NAMALWA (cell line): ENCODE measurements at places on chromosomes 11 and 22.
A peak's percentile ranks its signal among the peaks of the same experiment; 100 is the strongest.

DNA sequence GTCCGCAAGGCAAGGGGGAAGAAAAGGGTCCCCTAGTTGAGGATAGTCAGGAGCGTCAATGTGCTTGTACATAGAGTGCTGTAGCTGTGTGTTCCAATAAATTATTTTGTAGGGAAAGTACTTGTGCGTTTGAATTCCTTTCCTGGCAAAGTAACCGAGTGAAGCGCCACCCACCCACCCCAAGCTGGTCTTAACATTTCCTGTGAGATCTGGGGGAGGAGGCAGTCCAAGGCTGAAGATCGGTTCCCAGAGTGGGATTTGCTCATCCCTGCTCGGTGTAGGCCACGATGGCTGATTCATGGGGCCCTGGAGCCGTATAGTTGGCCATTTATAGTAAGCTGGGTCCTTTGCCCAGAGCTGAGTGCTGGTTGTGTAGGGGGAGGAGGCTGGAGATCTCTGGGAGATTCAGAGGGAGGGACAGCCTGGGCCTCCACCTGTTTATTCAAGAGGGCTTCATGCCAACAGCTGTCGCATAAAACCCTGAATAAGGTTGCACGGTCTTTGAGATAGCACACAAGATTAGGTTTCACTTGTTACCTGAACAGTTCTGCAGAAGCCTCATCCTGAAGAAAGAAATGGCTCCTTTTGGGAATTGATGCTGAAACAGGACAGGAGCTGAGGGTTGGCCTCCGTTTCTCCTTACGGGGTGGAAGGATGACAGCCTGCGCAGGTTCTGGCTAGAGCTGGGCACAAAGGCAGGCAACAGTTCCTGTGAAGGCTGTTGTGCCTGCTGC, 2.4 kb downstream of the ATF4 start:
- peak; percentile 73 for DNase-seq

DNA sequence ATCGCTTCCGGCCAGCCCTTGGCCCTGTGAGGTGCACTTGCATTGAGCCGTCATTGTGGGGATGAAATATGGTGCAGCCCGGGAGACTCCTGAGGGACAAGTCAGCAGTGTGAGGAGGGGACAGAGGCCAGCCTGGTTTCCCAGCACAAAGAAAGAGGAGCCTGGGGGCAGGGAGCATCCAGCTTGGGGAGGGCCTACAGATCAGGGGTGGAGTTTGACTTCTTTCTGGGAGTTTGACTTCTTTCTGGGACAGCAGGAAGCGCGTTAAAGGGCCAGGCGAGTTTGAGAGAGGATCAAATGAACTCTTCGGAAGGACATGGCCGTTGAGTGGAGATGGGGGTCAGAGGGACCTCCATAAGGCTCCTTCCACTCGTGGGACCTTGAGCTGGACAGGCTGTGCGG, 91.9 kb downstream of the LRRC32 start:
- DNase-seq: no peak

DNA sequence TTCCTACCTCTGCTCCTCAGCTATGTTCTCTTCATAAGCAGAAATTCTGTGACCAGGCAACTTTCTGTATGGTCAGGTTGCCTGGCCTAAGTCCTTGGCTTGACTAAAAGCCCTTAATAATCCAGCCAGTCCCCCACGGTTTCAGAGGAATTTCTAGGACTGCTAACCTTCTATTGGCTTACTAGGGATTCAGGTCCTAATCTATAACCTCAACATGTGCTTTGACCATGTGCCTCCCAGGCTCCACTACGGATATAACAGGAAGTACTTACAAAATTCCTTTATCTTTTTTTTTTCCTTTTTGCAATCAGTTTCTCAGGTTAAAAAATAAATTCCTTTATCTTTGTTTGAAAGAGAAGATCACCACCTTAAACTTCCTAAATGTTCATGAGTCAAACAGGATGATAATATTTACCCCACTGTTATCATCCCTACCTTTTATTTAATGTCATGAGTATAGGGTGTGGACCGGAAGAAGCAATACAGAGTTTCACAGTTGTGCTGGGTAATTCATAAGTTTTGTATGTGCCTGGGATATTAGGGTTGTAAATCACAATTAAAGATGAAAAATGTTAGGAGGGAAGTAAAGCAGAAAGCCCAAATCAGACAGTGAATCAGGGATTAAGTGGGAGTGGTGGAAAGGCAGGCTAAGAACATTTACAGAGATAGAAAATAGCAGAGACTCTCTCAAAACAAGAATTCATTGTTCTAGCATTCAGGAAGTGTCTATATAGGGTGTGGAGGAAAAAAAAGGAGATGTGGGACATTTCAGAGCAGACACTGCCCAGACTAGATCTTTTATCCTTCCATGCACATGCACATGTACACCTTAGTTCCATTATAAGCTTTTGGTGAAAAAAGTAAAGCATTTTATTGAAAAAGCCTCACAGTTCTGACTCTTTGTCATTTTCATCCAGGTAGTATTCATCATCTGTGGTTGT, 10.7 kb upstream of the POGLUT3 start:
- DNase-seq: no peak

- no peak for DNase-seq
These were observed 41.6 kb upstream of the UCP3 start for GRCh38 chr11:74050465-74050864.

DNA sequence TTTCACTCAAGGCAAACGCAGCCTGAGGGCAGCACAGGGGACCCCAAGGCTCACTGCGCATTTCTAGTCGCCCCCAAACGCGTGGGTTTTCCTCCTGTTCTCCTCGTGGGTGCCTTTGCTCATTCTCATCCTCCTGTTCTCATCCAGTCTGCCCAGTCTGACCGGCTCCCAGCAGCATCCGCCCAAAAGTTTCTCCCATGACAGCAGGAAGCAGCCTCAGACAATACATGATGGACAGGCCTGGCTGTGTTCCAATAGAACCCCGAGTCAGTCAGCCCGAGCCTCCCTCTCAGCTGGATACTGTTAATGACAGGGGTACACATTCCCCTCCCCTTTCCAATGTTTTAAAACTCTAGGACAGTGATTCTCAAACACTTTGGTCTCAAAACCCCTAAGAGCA, 22.5 kb upstream of the KRTAP5-7 start:
- no peak for DNase-seq

- peak; percentile 15 for DNase-seq
These were observed 6.0 kb downstream of the APOL1 start for GRCh38 chr22:36258701-36259614.

GRCh38 chr11:131592734-131593133, 222.3 kb downstream of the NTM start:
- no peak for DNase-seq

- DNase-seq: no peak
These were observed 387.1 kb downstream of the SOX6 start for GRCh38 chr11:15969281-15969680.

GRCh38 chr11:2393941-2394817, 6.4 kb upstream of the TSSC4 start:
- peak; percentile 78 for DNase-seq

GRCh38 chr11:132177106-132177505, 806.7 kb downstream of the NTM start:
- peak; percentile 20 for DNase-seq

DNA sequence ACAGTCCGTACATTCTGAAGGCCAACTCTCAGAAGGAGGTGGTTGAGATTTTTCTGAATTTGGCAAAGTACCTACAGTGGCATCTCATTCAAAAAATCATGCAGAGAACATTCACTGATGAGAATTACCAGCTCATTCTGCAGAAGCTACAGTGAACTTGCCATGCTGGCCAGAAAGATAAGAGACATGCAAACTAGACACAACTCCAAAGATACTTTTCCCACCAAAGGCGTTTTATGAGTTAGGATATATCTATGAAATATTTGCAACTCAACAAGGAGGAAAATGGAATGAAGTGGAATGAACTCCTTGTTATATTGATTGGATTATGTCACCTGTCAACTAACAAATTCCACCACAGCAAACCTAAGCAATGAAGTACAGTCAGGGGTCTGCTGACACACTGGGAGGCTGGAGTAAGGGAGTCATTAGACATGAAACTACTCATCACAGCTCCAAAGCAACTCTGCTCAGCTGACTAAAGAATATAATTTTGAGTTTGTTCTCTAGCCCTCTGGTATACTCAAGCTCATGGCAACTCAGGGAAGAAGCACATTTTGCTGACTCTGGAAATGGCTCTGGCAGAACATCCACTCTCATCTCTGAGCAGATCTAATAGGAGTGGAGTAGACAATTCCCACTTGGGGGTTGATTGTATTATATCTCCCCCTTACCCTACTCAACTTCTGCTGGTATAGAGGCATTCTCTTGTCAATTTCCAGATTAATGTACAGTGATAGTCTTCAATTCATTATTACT, 22.9 kb downstream of the MAML2 start:
- DNase-seq: no peak

- no peak for DNase-seq
These were observed 9.3 kb upstream of the PEX26 start for GRCh38 chr22:18068381-18068988.

GRCh38 chr11:67054346-67054835, 2.3 kb upstream of the RHOD start:
- no peak for DNase-seq
